ENCODE measurements at places on chromosomes 5 and 9.
A peak's percentile ranks its signal among the peaks of the same experiment; 100 is the strongest.

- peak; percentile 84 for DNase-seq
Measured at GRCh38 chr5:127757576-127757975, 54.4 kb downstream of the CCDC192 start.

DNA sequence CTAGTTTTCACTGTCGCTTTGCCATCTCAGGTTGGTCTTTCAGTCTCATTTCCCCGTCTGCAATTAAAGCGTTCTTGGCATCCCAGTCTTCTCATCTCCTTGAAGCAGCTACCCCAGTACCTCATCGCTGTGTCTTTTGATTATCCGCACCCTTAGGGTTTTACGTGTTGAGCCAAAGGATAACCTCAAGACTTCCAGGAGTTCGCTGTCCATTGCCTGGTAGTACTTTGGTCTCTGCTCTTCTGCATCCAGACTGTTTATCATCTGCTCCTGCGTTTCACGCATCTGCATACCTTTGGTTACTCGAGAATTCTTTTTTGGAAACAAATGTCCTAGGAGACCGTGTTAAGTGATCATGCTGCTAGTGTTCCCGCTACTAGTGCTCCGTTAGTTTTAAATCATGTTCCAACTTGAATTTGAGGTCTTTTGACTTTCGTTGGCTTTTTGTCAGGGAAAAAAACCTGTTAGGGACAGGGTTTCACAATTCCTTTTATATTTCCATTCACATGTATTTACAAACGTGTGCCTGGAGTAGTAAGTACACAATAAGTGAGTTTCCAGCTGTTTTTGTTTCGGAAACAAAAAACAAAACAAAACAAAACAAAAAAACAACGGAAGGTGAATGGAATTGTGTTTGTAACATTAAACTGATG lies 888 bp downstream of the RABGAP1 start:
- DNase-seq, result peak; percentile 61

DNA sequence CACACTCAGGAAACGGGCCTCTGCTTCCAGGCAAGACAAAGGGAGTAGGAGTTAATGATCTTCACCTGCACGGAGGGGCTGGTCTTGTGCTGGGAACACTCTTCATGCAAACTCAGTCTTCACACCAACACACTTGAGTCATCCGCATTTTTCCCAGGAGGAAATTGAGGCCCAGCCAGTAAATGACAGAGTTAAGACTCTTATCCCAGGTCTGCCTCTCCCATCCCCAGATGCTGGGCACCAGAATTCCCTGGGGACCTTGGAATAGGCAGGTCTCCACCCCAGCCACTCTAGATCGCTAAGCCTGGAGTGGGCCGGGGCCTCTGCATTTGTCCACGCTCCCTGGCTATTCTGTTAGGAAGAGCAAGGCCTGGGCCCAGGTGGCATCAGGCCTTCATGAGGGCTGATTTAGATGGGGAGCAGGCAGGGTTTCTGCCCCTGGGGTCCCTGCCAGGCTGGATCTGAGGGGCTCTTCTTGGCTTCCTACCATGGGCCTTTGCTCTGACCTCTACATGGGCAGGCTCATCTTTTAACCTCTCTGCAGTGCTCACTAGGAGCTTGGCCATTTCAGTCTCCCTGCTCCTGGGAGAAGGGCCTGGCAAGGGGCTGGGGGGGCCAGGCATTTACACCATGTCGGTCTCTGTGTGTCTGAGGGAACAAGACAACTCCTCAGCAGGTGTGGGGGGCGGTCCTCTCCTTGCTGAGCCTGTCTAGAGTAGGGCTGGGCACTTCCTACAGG lies 77.3 kb downstream of the AMBP start:
- DNase-seq, result no peak

DNA sequence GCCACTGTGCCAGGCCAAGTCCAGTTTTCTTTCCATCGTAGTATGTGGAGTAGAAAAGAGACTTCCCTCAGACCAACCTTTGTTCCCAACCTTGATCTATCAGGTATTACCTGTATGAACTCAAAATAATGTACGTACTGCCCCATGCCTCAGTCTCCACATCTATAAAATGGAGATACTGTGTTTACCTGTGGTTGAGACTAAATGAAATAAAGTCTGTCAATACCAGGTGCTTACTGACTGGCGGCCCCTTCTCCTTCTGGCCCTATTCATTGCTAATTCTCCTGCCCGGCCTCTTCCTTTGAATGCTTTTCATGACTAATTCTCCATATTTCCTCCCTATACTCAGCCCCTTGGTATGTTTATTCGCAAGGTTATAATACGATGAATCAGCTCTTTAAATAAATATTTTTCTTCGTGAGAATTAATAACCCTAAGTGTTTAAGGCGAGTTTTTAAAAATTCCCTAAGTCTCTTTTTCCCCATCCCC lies 89.6 kb upstream of the BASP1 start:
- peak; percentile 51 for DNase-seq

- peak; percentile 10 for DNase-seq
Measured at GRCh38 chr5:59158165-59158564, 575.3 kb downstream of the RAB3C start.
